CD4-positive, alpha-beta T cell treated with Interferon alpha-2 for 1 hour (primary cell): ENCODE measurements at places on chromosomes 11 and 22.
A peak's percentile ranks its signal among the peaks of the same experiment; 100 is the strongest.

DNA sequence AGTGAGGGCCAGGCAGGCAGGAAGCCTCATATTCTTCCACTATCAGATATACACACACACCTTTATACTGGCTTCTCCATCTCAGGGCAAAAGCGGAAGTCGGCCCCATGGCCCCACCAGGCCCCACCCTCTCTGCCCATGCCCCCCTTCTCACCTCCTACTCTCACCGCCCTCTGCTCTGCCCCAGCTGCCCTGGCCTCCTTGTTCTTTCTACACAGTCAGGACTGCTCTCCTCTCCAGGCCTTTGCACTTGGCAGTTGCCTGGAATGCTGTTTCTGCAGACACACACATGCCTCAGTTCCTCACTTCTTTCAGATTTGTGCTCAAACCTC is 25.3 kb downstream of the OTOG start:
- DNase-seq = no peak

GRCh38 chr11:75471176-75471973 is 38.4 kb upstream of the KLHL35 start:
- DNase-seq = no peak

GRCh38 chr11:1293619-1294015 is 15.8 kb downstream of the TOLLIP start:
- no peak for DNase-seq

DNA sequence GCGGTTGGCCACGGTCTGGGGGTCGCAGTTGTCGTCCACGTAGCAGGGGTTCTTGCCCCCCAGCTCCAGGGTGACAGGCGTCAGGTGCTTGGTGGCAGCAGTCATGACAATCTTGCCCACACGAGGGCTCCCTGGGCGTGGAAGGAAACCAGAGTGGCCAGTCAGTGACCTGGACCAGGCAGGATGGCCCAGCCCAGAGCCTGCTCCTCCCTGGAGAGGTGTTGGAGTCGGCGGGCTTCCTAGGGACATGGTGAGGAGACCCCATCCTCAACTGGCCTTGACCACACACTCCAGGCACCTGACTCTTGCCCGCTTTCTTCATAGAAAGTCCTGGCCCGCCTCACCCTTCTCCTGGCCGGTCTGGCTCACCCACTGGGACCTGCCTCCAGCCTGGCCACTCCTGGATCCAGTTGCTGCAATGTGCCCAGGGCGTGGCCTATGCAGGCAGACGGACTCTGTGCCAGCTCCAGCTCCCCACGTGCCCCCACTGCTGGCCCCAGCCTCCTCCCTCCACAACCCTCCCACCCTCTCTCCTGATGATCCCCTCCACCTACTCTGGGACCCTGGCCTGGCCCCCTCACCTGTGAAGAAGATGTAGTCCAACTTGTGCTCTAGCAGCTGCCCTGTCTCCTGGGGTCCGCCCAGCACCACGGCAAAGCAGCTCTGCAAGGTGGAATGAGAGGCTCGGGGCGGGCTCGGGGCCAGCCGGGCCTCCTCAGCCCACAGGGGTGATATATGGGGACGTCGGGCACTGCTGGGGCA is 8.7 kb downstream of the ALDH3B2 start:
- DNase-seq = no peak

DNA sequence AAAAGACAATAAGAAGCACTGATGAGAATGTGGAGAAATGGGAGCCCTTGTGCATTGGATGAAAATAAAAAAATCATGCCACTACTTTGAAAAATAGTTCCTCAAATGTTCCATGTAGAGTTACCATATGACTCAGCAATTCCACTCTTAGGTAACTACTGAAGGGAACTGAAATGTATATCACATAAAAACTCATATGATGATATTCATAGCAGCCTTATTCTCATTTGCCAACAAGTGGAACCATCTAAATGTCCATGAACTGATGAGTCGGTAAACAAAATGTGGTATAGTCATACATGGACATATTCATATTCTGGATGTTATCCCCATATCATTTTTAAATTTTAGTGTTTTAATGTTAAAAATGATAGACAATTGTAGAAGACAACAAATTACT is 3.5 kb downstream of the KRTAP5-9 start:
- DNase-seq = no peak

DNA sequence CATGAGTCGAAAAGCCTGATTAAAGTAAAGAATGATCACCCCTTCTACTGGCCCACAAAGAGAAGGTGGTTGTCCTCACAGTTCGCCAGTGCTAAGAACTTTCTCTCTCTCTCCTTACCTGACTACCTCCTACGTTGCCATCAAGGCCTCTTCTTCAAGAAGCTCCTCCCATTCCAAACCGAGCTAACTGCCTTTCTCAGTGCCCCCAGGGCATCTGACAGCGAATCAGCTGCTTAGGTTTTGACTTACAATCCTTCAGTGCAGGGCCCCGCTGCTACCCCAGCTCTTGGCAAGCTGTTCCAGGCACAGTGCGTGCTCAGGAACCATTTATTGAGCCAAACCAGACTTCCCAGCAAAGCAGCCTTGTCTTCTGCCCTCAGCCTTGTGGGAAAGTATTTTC is 5.8 kb downstream of the VSTM5 start:
- DNase-seq = no peak

DNA sequence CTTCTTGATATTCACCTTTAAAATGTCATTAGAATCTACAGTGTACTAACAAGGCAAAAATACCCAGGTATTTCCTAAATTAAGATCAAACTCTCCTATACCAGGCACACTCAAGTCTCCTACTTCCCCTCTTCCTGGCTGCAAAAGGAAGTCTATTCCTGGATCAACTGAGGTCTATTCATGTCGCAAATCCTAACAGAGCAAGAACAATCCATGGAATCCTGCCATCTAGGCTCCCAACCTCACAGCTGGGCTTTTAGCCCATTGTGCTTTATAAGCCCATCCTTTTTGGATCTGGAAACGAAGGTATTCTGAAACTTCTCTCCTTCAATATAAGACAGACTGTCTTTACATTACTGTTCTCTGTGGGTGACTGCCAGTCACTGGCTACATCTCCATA is 161.8 kb downstream of the SOX6 start:
- DNase-seq = no peak

GRCh38 chr11:35752115-35752514 is 89.5 kb downstream of the TRIM44 start:
- DNase-seq = no peak

GRCh38 chr11:518463-519202 is 11.6 kb upstream of the RNH1 start:
- DNase-seq = peak; percentile 92

- no peak for DNase-seq
Observed at GRCh38 chr11:61972112-61972671, 4.8 kb upstream of the FTH1 start.

DNA sequence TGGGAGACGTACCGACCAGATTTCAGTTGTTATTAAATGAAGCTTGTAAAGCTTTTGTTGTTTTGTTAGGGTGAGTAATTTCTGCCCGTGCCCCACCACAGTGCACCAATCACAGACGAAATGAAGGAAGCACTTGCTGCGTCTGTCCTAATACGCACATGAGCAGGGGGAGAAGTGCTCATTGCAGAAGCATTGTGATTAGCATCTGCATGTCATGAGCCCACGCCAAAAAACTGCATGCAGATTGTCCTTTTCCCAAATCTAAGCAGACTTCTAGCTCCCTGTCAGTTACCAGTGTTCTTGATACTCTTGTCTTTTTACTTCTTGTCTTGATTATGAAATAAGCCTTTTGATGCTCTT is 15.5 kb downstream of the RBX1 start:
- DNase-seq = peak; percentile 13

- DNase-seq = no peak
Observed at GRCh38 chr11:68472778-68473177, 12.2 kb downstream of the PPP6R3 start.

DNA sequence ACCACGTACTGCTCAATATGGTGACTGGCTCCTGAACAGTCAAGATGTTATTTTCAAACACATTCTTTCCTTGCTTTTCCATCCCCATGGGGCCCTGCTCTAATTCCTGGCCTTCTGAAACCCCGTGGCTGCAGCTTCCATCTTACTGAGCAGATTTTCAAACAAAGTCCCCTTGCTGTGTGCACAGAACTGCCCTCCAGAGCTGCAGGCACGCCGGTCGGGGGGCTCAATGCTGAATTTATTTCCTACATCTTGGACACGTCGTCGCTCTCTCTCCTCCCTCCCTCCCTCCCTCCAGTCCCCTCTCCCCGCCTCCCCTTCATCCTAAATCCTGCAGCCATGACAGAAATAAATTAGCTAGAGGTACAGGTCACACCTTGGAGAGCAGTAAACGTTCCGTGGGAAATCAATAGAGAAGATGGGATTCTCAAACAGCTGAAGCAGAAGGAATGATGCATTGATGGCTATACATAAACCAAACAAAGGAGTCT is 243.1 kb upstream of the BLID start:
- DNase-seq = no peak

DNA sequence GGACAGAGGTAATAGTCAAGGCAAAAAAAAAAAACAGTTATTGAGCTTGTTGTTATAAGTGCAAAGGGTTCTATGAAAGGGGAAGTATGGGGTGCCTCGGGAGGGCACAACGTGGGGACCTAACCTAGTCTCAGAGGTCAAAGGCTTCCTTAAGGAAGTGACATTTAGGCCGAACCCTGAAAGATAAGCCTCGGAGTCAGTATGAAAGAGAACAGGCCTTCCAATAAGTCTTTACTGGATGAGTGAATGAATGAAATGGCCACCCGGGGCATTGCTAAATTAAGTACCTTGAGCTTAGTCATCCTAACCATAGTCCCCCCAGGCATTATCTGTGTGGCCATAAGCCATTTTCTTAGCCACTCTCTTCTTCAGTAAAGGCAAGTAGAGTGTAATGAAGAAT is 19.7 kb downstream of the FLI1 start:
- no peak for DNase-seq

GRCh38 chr22:39851606-39852315 is 41.8 kb downstream of the ENTHD1 start:
- no peak for DNase-seq

DNA sequence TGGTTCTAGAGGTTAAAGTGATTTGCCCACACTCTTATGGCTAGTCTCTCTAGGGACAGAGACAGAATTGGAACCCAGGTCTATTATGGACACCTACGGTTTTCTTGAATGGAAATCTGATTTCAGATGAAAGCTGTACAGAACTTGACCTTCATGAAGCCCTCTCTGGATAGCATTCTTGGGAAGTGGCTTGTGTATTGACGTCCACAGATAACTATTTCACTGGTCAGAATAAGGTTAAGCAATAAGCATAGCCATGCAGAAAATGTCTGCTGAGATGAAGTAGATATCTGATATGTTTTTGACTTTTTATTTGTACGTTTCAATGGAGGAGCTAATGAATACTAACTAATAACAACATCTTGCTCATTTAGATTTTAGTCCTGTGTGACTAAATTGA is 1.1 kb downstream of the TLCD5 start:
- DNase-seq = no peak

- DNase-seq = peak; percentile 27
Observed at GRCh38 chr11:66070604-66071380, 720 bp downstream of the PACS1 start.

GRCh38 chr11:33825854-33826560 is 51.7 kb upstream of the FBXO3 start:
- DNase-seq = no peak

DNA sequence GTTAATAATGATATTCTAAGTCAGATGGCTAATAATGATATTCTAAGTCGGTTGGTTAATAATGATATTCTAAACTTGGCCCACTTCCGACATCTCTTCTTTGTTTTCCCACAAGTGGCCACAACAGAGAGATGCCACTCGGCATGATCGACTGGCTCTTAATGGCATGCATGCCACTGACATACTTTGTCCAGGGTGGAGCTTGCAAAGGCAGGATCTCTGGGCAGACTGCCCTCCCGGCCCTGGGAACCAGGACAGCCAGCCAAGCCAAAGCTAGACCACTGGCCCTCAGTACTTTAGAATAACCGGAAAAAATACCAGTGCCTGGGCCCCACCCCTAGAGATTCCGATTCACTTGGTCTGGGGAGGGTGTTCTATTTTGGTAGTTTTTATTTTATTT is 78.1 kb downstream of the KIAA1671 start:
- DNase-seq = no peak

- no peak for DNase-seq
Observed at GRCh38 chr11:11467312-11467711, 114.3 kb upstream of the CSNK2A3 start.

- no peak for DNase-seq
Observed at GRCh38 chr22:33880986-33881385, 39.3 kb downstream of the LARGE1 start.

DNA sequence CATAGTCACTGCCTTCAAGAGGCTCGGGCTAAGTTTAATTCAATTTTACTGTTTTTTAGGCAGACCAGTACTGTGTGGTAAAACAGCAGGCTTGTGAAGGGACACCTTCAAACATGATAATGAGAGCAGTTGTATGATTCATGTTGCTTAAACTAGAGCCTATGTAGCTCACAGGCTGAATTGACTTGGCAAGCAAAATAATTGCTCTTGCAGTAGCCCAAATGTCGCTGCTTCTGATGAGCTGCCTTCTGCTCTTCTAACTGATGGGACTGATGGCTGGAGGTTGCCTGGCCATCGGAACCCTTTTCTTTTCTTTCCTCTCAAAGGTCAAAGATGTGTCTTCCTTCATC is 137.6 kb downstream of the MAML2 start:
- no peak for DNase-seq

DNA sequence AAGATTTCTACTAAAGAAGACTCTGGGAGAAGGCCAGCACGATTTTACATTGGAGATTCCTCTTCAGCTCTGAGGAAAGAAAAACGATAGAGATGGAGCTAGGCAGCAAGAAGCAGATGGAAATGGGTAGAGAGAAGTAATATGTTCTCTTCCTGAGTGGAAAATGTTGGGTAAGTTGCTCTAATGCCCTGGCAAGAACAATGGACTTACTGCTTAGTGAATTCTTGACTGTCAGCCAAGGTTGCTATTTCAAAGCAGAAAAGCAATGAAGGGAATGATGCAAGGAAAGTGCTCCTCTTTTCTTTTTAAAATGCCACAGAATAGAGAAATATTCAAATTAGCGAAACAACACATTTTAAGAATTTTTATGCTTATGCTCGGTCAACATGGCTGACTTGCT is 38.4 kb upstream of the CWF19L2 start:
- DNase-seq = no peak

GRCh38 chr11:59247531-59248227 is 35.0 kb upstream of the MPEG1 start:
- peak; percentile 30 for DNase-seq

GRCh38 chr11:91778758-91779157 is 445.9 kb upstream of the FAT3 start:
- DNase-seq = no peak

DNA sequence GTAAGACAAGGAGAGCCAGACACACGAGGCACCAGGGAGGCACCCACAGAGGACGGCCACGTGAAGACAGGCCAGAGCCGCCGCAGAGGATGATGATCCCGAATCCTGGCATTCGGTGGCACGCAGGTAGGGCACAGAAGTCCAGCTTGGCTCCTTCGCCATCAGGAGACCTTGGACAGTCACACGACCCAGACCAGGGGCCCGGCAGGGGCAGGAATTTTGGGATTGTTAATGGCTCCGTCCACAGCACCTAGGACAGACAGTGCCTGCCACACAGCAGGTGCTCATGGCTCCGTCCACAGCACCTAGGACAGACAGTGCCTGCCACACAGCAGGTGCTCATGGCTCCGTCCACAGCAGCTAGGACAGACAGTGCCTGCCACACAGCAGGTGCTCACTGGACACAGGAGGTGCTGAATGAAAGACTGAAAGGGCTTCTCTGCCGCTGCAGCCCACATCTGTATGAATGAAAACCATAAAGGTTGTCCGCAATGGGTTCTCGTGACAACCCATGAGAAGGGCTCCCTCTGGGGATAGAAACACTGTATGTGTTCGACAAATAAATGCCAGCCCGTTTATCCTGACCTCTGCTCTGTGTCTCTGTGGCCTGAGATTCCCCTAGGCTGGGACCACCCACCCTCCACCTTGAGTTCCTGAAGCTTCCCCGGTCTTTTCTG is 341.6 kb downstream of the CTTN start:
- no peak for DNase-seq
